ENCODE measurements at places on chromosomes 12 and 14.
A peak's percentile ranks its signal among the peaks of the same experiment; 100 is the strongest.

GRCh38 chr12:111692575-111693210 is 6.8 kb downstream of the ACAD10 start:
- no peak for DNase-seq

DNA sequence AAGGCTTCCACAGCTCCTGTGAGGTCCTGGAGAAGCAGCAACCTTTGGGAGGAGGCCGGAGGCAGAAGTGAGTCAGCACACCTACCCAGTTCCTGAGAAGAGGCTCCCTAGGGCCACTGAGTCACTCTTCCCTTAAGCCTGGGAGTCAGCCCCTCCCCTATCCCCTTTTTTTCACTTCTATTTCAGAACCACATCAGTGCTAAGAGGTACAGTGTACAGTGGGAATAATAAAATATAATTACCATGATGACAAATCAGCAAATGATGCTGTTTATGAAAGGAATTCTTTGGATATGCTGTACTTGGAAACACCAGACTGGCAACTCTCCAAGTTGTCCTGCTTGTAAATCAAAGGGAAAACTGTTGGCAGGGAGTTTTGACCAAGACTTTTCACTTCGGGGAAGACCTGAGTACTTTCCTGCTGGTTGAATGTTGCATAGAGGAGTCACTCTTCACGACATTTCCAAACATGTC is 7.8 kb upstream of the TBPL2 start:
- peak; percentile 81 for DNase-seq

GRCh38 chr14:90039253-90040010 is 22.4 kb upstream of the KCNK13 start:
- DNase-seq = no peak

GRCh38 chr12:104928036-104928745 is 29.9 kb downstream of the SLC41A2 start:
- DNase-seq = no peak

DNA sequence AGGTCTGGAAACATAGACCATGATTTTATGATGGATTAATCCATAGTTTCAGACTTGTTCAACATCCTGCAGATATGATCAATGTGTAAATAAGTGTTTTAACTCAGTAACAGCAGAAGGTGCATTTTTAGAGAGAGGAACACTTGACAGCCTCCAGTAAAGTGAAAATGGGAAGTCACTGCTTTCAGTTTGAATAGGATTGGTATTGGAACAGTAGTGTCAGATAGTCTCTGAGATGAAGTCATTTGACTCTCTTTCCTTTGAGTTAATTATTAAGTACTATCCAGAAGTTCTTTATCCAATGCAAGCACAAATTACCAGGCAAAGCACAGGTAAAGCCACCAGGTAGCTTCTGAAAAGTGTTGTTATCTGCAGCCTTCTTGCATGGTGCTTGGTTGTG is 14.5 kb upstream of the NAV3 start:
- no peak for DNase-seq

- DNase-seq = no peak
These were observed 49.2 kb upstream of the CHPT1 start for GRCh38 chr12:101648195-101648594.

DNA sequence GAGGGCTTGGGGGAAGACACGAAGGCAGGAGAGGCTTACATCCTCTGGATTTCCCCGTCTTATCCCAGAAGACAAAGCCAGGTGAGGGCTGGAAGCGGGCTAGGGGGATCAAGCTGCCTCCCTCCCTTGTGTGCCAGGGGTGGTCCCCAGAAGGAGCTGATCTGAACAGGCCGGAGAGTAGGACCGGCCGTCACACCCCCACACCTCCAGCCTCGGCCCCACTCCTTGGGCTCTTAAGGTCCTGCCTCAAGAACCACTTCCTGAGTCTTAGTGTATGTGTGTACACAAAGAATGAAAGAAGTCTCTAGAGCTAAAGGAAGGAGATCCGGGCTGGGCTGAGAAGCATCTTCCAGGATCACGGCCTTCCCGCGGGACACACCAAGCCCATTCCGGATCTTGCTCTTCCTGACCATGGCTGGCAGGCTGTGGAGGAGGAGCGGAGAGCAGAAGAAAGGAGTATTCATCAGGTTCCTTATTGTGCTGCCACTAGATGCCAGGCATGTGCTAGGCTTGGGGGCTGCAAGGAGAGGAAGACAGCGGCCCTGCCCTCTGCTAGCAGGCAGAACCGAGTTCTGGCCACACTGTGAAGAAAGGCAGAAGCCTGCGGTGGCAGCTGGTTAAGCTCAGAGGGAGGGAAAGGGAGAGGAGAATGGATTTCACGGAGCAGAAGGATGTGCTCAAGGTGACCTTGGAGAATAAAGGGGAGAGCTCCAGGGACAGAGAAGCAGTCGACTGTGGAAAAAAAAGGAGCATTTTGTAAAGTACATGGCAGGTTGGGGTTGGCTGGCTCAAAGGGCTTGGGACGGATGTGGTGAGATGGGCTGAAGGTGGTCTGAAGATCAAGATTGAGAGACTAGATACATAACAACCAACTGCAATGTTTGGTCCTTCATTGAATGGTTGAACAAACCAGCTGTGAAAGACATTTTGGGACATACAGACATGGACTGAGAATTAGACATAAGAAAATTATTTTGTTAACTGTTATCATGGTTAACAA is 1.3 kb upstream of the CD63 start:
- peak; percentile 66 for DNase-seq

DNA sequence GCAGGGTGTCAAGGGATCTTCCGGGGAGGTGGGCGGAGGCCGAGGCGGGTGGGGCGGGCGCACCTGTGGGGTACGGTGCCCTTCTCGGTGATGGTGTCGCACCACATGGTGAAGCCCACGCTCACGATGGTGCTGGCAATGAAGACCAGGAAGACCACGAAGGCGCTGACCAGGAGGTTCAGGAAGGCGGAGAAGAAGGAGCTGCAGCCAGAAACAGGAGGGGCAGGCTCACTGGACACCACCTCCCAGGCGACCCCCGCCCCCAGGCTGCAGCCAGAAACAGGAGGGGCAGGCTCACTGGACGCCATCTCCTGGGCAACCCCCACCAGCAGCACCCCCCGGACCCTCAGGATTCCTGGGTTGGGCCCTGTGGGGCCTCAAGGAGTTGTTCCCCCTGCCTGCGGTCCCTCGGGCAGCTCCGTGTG is 7.6 kb downstream of the TMEM179 start:
- DNase-seq = no peak

DNA sequence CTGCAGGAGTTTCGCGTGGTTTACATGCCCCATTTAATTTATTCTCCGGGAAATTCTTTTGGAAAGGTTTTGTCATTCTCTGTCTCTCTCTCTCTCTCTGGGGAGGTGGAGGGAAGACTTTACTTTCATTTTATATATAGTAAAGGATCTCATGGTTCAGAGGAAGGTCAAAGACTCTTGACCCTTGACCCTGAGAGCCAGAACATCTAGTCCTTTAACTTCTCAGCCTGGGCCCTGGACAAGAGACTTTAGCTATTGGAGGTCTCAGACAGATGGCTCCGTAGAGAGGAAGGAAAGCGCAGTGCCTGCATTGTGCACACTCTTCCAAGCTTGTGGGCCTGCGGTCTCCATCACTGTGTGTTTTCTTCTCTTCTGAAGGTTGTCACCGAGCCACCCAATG is 43.7 kb downstream of the CCDC92 start:
- no peak for DNase-seq

DNA sequence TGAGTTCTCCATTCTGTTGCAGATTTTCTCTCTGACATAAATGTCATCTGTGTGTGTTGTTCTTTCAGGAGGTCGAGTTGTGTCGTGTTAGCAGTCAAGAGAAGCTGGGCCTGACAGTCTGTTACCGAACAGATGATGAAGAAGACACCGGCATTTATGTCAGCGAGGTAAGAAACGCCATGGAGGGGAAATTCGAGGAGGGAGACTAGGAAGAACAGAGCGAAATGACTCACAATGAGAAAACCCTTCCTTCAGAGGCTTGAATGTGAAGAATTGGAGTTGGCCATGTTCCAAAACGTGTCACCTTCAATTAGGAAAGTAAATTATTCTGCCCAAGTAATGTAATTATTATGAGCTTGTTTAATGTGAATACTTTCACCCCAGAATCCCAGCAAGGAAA is 364.5 kb downstream of the PDZRN4 start:
- peak; percentile 91 for DNase-seq

- DNase-seq = no peak
These were observed 23.3 kb downstream of the NUAK1 start for GRCh38 chr12:106115440-106115839.

GRCh38 chr12:114253976-114254778 is 151.8 kb downstream of the TBX5 start:
- no peak for DNase-seq

GRCh38 chr14:24508155-24508840 is at the start of gene CMA1:
Gene CMA1, minus strand, starts transcription at chr14:24508265. Its CDS starts 30 bp downstream, at chr14:24508235.
- no peak for DNase-seq

- DNase-seq = peak; percentile 12
These were observed 271.6 kb upstream of the ATP2B1 start for GRCh38 chr12:89980236-89980635.

DNA sequence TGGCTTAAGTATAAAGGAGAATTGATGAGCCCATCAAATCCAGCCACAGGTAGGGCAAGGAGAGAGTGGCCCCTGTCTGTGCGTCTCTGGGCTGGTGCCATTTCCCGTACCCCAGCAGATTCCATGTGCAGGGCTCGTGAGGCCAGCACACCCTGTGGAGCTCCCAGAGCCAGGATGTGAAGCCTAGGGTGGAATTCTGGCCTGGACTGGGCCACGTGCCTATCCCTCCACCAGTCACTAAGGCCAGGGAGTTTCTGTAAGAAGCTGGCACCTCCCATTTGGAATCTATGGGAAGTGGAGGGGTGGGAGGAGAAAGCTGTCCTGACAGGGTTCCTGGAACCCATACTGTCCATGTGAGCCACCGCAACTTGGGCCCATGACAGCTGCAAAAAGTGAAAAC is 148.5 kb downstream of the FOXN3 start:
- no peak for DNase-seq

DNA sequence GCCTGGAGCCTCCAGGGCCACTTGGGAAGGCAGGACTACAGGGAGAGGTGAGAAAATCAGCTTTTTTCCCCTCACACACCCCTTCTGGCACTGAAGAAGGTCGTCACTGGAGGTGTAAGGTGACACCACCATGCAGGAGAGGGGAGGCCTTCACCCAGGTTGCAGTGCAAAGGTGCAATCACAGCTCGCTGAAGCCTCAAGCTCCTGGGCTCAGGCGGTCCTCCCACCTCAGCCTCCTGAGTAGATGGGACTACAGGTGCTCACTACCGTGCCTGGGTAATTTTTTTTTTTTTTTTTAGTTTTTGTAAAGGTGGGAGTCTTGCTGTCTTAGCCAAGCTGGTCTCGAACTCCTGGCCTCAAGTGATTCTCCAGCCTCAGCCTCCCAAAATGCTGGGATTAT is 93.6 kb downstream of the TNFAIP2 start:
- DNase-seq = no peak

- no peak for DNase-seq
These were observed 94.1 kb downstream of the LGMN start for GRCh38 chr14:92654239-92654901.

- DNase-seq = no peak
These were observed 264.2 kb downstream of the ALG10 start for GRCh38 chr12:34286483-34286882.

GRCh38 chr12:6346942-6347341 is 5.1 kb upstream of the TNFRSF1A start:
- no peak for DNase-seq

- no peak for DNase-seq
These were observed 583.9 kb downstream of the ALG10 start for GRCh38 chr12:34605955-34606748.

- no peak for DNase-seq
These were observed 17.5 kb downstream of the STON2 start for GRCh38 chr14:81382517-81383225.

DNA sequence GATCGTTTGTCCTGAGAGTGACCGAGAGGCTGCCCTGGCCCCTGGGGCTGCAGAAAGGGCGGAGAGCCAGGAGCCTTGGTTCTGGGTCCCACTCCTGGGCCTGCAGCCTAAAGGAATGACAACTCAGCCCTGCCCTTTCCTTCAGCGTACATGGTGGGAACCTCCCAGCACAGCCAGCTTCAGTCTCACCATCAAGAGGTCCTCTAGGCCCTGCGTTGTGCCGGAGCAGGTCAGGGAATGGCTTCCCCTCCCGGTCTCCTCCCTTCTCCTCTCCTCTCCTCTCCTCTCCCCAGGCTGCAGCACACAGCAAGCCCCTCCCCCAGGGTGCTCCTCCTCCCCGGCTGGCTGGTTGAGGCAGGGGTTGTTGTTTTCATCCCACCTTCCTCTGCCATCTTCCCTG is 44.6 kb upstream of the TUNAR start:
- DNase-seq = no peak

DNA sequence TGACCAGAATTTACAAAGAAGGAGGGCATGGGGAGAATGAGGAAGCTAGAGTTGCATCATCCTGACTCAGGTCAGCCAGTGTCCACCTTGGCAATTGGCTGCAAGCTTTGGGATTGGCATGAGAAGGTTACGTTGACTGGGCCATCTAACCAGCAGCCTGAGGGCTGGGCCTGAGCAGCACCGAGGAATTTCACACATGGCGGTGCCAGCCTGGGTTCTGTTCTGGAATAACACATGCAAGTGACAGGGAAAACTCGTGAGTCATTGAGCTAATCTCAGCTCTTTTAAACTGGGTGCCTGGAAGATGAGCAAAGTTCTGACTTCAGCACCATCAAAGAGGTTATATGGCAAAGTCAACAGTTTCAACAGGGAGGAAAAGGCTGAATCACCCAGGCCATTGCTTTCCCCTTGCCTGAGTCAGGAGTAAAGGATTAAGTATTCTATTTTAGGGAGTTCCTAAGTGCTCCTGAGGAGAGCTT is 543.2 kb upstream of the TBX3 start:
- no peak for DNase-seq

DNA sequence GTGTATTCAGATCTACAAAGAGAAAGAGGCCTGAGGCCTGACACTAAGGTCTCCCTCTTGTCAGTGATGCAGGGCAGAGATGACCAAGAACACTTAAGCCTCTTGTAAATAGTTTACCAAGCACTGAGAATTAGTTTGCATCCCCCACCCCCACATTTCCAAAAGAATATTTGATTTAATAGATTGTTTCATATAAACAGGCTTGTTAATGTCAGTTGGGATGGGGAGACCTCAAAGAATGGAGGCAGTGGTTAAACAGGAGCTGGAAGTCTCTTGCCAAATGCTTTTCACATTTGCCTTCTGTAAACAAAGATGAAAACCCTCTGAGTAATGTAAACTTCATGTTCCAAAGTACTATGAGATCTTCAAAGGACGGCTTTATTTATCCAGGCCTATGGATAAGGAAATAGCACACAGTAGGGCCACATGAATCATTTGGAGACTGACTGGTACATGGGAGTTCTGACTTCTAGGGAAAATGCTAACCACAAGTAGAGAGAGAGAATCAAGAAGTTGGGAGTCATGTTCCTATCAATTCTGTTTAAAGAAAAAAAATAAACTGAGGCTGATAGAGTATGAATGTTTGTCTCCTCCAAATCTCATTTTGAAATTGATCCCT is 234.7 kb downstream of the ANO2 start:
- DNase-seq = no peak

DNA sequence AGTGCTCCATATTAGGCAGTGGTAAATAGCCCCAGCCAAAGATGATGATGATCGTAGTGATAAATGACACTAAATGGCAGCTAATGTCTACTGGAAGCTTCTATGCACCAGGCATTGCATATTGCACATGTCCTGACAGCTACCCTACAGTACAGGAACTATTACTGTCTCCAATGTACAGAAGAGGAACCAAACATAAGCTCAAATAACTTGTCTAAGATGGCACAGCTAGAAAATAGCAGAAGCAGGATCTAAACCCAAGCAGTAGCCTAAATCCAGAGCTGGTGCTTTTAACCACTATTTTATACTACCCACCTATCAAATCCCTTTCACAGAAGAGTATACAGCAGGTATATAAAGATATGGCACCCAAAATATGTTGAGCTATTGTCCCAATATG is 28.9 kb downstream of the ESR2 start:
- DNase-seq = no peak

Data from NCI-H69 (cell line).